ENCODE measurements at places on chromosomes 2 and 18.

- DNase-seq, result no peak
These were observed 12.4 kb downstream of the ANO7 start for GRCh38 chr2:241200822-241201395.

GRCh38 chr2:40317761-40318160, 134.1 kb downstream of the SLC8A1 start:
- no peak for DNase-seq

DNA sequence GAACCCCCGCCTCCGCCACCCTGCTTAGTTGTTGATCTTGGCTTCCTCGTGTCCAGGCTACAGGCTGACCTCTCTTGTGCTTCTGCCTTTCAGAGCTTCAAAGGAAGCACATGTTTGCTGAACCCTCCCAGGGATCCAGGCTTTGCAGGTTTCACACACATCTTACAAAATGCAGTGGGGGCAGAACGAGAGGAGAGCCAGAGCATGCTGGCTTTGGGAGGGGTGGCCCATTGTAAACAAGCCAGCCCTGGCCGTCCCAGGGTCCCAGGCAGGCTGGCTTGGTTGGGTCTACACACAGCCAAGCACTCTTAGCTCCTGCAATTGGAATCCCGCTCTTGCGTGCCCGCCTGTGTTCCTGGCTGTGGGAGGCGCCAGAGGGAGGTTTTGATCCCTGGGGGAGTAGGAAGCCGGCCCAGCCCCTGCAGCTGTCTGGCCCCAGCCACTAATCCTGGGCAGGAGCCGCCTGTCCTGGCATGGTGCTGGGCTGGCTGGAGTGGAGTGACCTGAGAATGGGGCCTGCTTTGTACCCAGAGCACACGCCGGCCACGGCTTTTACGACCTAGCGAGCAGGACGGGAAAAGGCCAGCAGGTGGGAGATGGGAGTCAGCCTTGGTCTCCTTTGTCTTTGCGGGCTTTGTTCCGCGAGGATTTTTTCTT, 53.9 kb downstream of the SH3BP4 start:
- no peak for DNase-seq

DNA sequence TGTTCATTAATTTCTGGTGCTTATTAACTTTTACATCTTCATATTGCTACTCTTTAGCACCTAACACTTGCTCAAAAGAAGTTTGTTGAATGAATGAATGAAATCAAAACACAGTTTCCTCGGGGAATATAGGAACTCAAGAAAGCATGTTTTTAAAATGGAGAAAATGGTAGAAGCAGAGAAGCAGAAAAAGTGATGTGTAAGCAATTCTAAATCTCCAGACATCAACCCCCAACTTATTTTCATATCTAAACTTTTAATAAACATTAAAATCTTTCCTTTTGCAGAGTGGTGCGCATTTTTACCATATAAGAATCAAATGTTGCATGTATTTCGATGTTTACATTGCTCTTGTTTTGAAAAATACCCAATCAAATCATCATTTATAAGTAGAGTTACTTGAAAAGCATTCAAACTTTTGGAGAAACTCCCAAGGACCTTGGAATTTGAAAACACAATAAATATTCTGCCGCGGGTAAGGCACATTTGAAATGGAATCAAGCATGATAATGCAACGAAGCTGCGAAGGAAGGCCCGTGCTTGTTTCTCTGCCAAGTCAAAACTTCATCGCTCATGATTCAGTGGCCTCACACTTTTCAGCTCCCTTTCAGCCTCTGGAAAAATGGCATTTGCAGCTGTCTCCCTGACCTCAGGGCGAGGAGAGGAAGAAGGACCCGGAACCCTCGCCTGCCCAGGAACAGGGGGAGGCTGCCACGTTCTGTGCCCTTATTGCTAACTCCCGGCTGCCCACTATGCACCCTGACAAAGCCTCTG, 26.7 kb upstream of the SMIM21 start:
- DNase-seq, result no peak

GRCh38 chr18:61732854-61733253, 160.0 kb downstream of the RNF152 start:
- no peak for DNase-seq

GRCh38 chr18:3648641-3649040, 198.7 kb downstream of the TGIF1 start:
- DNase-seq, result no peak

- DNase-seq, result no peak
These were observed 1275.2 kb upstream of the CRIM1 start for GRCh38 chr2:35080231-35080910.

DNA sequence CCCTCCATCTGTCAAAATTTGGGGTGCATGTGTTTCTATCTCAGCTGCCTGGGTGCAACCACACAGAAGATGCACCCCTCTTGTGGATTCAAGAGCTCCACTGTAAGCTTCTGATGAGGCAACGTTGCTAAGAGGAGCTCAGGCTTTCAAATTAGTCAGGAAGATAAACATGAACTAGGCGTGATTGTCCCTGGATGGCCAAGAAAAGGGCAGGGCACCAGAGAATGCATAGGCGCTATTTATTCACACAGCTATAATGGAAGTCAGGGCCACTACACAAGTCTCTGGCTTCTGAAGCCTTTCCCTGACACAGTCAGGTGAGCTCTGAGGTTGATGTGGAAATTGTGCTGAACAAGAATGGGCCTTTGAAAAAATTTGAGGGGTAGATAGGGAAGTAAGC, 1466.0 kb upstream of the CELF4 start:
- no peak for DNase-seq

- DNase-seq, result no peak
These were observed 7.4 kb upstream of the RAB1A start for GRCh38 chr2:65137197-65137775.

- DNase-seq, result no peak
These were observed 46.9 kb upstream of the SPATS2L start for GRCh38 chr2:200259577-200259957.

DNA sequence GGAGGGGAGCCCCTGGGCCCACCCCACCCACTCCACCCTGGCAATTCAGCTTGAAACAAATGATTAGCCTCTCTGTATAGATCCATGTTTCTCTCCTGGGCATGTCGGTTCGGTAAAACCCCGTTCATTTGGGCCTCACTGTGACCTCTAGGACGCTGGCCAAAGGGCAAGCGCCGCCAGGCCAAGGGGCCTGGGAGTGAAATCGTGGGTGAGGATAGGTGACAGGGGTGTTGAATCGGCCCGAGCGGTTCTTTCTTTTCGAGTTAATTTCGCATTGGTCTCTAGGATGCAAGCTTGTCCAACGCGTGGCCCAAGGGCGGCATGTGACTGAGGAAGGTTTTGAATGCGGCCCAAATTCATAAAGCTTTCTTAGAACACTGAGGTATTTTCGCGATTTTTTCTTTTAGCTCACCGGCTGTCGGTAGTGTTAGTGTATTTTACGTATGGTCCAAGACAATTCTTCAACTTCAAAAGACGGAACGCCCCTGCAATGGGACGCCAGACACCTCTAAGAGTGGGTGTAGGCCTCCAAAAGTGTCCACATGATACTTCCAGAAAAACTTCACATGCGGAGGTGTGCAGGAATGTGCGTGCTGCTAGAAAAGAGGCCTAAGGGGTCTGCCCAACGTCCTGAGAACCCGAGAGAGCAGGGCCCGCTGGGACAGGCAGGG, 9.8 kb upstream of the ARID5A start:
- no peak for DNase-seq

GRCh38 chr18:40360558-40360957, 1594.5 kb upstream of the PIK3C3 start:
- no peak for DNase-seq

GRCh38 chr2:177598326-177599138, 206.0 kb downstream of the AGPS start:
- DNase-seq, result no peak

DNA sequence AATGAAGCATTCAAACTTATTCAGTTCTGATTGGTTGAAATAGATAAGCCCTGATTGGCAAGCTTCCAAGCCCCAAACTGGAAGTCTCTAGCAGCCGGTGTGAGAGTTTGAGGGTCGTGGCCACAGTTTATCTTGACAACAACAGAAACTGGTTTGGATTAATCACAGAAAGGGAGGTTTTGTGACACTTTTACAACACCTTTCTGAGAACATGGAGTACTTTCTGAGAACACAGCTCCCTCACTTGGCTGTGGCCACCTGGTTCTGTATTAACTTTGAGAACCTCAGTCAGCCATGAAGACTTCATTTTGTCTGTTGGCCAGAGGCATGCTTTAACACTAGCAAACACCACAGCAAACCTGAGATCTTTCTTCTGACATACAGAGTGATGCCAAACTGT, 280.7 kb upstream of the VWC2L start:
- DNase-seq, result no peak

DNA sequence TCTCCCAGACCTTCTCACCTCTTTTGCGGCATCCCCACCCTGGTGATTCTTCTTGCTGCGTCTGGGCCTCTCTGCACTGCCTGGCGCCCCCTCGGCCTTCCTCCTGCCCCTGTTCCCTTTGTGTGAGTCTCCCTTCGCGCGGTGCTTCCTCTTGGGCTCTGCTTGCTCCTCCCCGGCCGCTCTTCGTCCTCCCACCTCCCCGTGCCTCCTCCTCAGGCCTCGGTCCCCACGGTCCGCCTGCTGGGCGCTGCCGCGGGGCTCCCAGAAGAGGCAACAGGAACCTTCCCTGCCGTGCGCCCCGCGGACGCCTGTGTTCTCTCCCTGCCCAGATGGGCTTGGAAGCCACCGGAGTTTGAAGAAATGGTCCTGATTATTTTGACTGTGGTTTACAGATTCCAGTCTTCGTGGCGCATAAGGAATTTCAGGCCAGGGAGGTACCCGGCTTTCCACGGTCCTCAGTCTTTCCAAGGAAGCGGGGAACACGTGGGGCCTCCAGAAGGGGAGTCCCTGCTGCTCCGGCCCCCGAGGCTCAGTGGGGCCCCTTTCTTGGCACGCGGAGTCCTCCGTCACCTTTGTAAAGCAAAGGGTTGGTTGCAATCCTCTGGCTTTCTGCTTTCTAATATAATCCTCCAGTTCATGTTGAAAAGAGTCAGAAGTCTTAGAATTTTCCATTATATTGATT, 13.1 kb downstream of the RNU2-63P start:
- no peak for DNase-seq

GRCh38 chr2:112680666-112681101, 34.9 kb downstream of the SLC20A1 start:
- DNase-seq, result no peak

GRCh38 chr2:163175294-163175693, 336.7 kb upstream of the KCNH7 start:
- DNase-seq, result no peak

- no peak for DNase-seq
These were observed 910 bp downstream of the SRSF7 start for GRCh38 chr2:38750011-38750890.

DNA sequence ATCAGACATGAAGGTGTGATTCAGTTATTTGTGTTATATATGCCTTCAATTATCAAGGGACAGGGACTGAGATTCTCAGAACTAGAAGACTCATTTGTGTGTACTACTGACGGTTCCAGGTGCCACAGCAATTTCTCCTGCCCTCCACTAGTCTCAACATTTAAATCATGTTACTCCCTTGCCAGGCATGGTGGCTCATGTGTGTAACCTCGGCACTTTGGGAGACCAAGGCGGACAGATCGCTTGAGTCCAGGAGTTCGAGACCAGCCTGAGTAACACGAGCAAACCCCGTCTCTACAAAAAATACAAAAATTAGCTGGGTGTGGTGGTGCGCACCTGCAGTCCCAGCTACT, 1.1 kb downstream of the CNDP2 start:
- no peak for DNase-seq

DNA sequence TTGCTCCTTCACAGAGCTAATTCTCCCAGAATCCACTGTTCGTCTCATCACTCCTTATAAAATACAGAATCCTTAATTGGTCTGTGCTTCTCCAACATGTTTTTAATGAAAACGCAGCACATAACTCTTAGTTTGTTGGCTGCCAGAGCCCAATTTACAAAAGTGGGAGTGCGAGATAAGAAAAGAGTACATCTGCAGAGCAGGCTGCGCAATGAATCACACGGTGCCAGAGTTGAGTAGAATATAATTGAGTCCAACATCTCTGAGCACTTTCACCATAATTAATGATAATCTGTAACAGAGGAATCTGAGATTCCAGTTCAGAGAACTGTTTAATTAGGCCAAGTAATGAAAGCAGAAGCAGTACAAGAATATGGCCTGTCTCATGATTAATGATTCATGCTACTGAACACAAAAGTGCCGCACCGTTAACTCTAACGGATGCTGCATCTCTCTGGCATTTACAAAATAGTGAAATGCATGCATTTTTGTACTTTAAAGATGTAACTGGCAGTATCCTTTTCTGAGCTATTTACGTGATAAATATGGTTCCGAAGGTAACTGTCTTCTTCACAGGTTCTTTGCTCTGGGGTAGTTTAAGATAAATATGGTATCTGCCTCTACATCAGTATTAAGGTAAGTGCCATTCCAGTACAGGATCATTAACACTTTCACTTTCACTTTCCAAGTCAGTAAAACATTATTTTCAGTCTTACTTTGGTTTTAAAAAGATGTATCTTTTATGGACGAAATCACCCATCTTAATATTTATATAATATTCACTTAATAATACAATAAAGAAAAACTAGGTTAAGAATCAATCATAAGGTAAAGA, 785.6 kb downstream of the NR4A2 start:
- no peak for DNase-seq

DNA sequence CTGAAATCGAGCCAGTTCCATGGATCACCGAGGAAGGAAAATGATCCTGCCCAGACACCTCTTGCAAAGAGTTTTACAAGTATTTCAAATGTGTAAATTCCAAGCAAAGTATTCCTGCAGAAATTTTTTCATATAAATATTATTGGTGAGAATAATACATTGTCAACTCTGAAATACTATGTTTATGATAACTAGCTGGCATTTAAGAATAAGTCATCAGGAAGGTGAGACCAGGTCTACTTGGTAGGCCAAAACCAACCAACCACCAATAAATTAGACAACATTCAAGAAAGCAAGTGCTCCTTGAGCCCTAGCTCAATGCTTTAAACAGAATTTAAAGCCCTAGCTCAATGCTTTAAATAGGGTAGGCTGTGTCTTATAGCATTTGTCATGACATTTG, 21.7 kb downstream of the SCN7A start:
- no peak for DNase-seq

- DNase-seq, result no peak
These were observed 741.4 kb upstream of the LRRTM4 start for GRCh38 chr2:78263571-78263970.

GRCh38 chr18:11269257-11269656, 119.9 kb upstream of the PIEZO2 start:
- no peak for DNase-seq
